ENCODE measurements at places on chromosomes 16 and 17. TPM values are rescaled to one million over a fixed set of nuclear protein-coding genes. Genes with fewer than 3 reads are reported as not detected.

TP53TG3C gene
- not detected for total RNA-seq

SLC4A1 gene
- not detected for total RNA-seq

CACNG5 gene
- total RNA-seq, result not detected

CFAP52 gene
- total RNA-seq, result not detected

TNFRSF13B gene
- 1.4 TPM for total RNA-seq

OSBPL7 gene
- 58.9 TPM for total RNA-seq

TEKT1 gene
- total RNA-seq, result not detected

NPW gene
- total RNA-seq, result 2.5 TPM

ZNF469 gene
- 0.70 TPM for total RNA-seq

HBZ gene
- not detected for total RNA-seq

PDIA2 gene
- 0.67 TPM for total RNA-seq

VPS35L gene
- total RNA-seq, result 53.0 TPM

BRIP1 gene
- total RNA-seq, result 3.3 TPM

All from left colon (tissue), 2 donors.